ENCODE measurements at places on chromosomes 6 and 20. TPM values are rescaled to one million over a fixed set of nuclear protein-coding genes. Genes with fewer than 3 reads are reported as not detected.
A peak's percentile ranks its signal among the peaks of the same experiment; 100 is the strongest.

- DNase-seq = peak; percentile 67
Observed at GRCh38 chr6:113969888-113970804, 802 bp downstream of the HDAC2 start.

DNA sequence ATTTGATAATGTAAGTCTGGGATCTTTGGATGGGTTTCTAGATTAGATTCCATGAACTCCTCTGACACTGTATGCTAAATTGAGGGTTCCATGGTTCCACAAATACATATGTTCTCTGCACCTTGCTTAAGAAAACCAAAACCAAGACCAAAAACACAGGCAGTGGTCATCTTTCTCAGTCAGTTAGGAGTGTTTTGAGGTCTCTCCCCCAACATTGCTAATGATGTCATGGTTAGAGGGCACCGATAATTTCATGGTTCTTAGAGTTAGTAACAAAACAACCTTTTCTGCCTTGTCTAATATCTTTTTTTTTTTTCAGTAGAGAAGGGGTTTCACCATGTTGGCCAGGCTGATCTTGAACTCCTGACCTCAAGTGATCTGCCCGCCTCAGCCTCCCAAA is 44.5 kb downstream of the ARID1B start:
- DNase-seq = no peak

Gene EYS
- total RNA-seq = not detected

- no peak for DNase-seq
Observed at GRCh38 chr6:66340736-66341135, 633.7 kb upstream of the EYS start.

DNA sequence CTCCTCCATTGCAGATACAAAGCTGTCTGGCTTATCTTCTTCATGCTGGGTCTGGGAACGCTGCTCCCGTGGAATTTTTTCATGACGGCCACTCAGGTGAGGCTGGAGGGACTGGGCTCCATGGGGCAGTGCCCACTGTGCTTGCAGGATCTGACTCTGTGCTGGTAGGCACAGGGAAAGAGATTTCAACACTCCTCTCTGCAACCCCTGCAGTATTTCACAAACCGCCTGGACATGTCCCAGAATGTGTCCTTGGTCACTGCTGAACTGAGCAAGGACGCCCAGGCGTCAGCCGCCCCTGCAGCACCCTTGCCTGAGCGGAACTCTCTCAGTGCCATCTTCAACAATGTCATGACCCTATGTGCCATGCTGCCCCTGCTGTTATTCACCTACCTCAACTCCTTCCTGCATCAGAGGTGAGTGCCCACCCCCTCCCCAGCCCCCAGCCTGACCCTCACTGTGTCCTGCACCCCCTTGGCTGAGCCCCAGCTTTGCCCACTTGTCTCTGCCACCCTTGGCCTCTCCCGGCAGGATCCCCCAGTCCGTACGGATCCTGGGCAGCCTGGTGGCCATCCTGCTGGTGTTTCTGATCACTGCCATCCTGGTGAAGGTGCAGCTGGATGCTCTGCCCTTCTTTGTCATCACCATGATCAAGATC is 6.1 kb downstream of the SLC29A1 start:
- no peak for DNase-seq

- no peak for DNase-seq
Observed at GRCh38 chr6:147322299-147323162, 118.3 kb downstream of the STXBP5 start.

Gene MUC21
- not detected for total RNA-seq

DNA sequence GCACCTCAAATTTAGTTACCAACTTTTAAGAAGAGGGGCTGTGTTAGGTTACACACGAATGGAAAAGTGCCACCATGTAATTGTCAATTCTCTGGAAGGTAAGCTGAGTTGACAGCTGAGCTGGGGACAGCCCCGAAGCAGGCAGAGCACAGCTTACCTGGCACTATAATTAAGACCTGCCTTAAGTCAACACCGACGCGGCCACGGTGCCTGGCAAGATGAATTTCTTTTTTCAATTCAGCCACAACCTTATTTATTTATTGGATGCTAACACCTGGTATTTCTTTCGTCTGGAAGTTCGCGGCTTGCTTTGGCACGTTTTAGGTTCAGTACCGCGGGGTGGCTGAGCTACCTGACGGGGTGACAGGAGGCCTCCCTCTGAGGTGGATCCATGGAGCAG is 40.6 kb upstream of the NFATC2 start:
- no peak for DNase-seq

Gene MEP1A
- total RNA-seq = not detected

DNA sequence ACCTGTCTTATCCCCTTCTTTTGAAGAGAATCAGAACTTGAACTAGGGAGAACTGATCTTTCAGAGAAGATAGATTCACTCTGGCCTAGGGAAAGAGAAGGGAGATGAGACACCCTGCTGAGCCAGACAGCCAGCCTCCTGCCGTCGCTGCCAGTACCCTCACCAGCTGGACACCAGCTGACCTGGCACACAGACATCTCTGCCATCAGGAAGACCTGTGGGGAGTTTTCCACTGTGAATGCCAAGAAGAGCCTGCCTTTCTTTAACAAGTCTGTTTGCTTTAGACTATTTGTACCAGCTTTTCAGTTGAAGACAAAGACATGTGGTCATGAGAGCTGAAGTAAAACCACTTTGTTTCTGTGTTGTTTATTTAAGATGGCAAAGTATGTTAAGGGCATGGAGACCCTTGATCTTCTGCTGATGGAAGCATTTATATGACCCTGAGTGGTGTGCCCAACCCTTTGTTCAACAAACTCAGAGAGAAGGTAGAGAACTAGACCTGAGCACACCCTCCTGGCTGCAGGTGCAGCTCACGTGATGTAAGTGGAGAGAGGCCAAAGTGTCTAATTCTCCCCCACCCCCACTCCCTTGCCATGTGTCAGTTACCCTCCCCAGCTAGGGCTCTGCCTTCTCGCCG is 82.3 kb upstream of the SLC24A3 start:
- no peak for DNase-seq

Gene PRND
- total RNA-seq = not detected

DNA sequence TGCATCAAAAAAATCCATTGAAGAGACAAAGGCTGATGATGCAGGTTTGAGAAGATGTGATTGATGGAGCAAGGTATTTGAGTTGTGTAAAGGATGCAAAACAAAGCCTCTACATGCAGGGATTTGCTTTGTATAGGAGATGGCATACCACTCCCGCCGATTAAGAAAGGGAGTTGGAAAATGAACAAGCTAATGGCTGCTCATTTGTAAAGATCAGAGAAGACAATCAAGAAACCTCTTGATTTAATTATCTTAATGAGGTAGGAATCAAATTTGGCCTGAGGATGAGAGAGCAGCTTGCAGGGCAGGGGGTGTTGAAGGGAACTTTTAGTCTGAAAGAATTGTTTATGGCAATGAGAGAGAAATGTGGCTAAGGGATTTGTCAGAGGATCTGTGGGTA is 448.2 kb upstream of the ADGRB3 start:
- DNase-seq = no peak

Gene POU3F2
- 0.63 TPM for total RNA-seq

GRCh38 chr20:63692436-63693082 is 3.9 kb upstream of the TNFRSF6B start:
- no peak for DNase-seq

GRCh38 chr6:18186540-18187250 is 31.5 kb downstream of the KDM1B start:
- DNase-seq = no peak

DNA sequence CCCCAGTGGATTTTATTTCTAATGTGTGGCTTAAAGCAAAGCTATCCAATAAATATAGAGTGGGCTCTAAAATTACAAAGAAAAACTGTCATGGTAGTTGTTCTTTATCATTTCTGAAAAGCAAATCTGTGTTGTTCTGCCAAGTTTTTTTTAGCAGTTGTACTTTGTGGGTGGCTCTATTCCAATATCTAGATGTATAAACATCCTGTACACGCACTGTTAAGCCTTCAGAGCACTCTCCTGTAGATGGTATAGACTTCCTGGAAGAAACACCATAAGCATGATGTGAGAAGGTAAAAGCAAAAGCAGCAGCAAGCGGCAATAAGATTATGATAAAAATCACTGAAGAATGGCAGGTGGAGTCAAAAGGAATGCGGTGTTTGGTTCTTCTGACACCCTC is 21.5 kb upstream of the TMEM30A start:
- no peak for DNase-seq

GRCh38 chr6:145423936-145424335 is 311.4 kb downstream of the EPM2A start:
- no peak for DNase-seq

DNA sequence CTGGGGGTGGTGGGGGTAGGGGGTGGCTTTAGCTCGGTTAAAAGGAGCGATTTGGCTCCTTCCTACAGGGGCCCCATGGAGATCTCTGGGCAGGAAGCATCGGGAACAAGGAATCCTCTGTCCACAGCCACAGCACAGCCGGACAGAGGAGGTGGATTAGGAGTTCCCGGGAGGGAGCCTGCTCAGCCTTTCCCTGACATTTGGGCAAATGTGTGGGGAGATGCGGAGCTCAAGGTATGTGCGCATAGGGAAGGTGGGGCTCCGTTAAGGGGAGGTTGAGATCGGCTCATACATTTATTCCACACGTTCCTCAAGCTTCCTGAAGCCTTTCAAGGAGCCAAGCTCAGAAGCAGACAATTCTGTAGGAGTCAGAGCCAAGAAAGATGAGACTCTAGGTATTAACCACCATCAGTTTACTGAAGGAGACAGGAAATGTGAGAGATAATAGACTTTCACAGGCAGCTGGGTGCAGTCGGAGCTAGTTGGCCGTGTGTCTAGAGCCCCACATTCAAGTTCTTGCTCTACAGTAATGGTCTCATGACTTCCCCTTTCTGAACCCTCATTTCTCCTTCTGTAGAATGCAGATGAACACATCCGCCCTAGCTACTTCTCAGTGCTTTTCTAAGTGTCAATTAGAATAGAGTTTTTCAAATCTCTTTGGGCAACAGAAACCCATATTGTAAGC is 40.8 kb upstream of the EPB41L1 start:
- DNase-seq = no peak

All from Daoy (cell line).